Hematopoietic multipotent progenitor cell treated with erythropoietin and hydrocortisone succinate and interleukin-3 and kit ligand, for 17 days (in vitro differentiated cells): ENCODE measurements at places on chromosomes 16 and 17.

DNA sequence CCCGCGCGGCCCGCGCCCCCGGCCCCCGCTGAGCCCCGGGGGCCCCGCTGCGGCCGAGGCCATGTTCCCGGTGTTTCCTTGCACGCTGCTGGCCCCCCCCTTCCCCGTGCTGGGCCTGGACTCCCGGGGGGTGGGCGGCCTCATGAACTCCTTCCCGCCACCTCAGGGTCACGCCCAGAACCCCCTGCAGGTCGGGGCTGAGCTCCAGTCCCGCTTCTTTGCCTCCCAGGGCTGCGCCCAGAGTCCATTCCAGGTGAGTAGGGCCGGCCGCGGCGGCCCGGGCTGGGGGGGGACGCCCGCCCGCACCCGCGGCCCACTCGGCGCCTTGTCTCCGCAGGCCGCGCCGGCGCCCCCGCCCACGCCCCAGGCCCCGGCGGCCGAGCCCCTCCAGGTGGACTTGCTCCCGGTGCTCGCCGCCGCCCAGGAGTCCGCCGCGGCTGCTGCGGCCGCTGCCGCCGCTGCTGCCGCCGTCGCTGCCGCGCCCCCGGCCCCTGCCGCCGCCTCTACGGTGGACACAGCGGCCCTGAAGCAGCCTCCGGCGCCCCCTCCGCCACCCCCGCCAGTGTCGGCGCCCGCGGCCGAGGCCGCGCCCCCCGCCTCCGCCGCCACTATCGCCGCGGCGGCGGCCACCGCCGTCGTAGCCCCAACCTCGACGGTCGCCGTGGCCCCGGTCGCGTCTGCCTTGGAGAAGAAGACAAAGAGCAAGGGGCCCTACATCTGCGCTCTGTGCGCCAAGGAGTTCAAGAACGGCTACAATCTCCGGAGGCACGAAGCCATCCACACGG lies 504 bp downstream of the MAZ start:
- peak; percentile 53 for DNase-seq

DNA sequence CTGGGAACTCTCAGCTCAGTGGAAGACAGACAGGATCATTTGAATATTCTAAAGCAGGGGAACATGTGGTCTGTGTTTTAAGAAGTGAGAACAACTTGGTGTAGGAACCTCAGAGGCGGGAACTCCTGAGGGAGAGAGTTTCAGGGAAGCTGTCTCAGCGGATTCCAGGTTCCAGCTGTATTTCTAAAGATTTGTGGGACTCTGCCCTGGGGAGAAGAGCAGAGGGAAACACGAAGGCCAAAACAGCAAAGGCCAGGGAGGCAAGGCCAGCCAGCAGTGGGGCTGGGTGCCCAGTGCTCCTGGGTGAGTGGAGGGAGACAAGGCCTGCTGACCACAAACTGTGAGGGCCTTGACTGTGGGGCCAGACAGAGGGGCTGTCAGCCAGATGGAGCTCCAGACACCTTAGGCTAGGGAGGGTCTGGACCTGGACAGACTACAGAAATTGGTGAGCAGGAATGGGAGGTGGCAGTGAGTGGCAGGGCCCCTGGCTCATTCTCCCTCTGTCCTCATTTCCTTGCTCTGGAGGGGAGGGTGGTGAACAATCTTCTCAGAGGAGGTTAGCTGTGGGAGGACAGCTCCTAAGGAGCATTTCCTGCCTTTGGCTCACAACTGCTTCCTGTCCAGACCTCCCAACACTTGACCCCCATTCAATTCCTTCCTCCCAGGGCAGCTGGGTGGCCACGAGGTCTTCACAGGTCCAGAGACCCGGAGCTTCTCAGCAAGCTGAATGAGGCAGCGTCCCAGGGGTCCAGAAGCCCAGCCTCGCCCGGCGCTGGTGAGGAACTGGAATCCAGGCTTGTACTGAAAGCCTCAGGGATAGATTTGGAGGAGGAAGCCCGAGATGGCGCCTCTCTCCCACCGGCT lies 21.0 kb upstream of the FZD2 start:
- DNase-seq, result no peak

DNA sequence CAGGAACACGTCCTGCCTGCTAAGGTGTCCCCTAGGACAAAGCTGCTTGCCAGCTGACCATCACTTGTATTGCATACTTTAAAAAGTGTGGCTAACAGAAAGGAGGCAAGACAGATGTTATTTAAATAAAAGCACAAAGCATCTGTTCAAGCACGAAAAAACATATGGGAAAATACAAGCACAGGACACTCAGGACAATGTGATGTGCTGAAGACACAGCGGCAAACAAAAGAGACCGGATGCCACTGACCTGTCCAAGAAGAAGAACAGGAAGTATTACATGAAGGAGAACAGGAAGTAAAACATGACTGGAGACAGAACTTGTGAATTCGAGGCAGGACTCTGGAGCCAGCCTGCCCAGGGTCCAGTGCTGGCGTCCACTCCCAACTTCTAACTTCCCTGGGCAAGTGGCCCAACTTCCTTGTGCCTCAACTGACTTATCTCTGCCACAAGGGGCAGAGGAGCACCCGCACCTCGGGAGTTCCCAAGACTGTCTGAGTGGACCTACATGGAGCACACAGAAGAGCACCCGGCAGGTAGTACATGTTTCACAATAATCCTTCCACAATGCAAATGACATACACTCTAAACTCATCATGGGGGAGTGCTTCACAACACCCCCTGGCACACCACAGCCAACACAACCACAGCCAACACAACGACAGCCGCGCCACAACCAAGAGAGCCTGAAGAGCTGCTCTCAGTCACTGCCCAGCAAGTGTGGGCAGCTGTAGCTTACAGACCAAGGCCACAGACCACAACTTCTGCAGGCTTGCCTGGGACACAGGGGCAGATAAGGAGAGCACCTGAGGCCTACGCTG lies 36.6 kb downstream of the ANKRD11 start:
- DNase-seq, result peak; percentile 45

DNA sequence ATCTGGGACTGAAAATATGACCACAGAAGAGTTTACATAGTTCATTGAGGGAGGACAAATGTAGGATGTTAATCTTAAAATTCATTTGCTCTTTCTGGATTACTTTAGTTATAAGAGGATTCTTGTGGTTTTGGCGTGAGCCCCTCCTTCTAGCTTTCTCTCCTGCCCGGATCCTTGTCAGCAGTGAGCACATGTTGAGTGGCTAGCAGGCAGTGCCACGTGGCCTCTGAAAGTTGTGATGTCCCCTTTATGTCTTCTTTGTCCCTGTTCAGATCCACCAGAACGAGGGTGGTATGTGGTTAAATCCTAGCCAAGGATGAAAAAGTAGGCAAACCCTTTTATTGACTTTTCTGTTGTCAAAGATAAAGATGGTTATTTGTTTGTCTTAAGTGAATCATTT lies 83.8 kb downstream of the GNAO1 start:
- no peak for DNase-seq

DNA sequence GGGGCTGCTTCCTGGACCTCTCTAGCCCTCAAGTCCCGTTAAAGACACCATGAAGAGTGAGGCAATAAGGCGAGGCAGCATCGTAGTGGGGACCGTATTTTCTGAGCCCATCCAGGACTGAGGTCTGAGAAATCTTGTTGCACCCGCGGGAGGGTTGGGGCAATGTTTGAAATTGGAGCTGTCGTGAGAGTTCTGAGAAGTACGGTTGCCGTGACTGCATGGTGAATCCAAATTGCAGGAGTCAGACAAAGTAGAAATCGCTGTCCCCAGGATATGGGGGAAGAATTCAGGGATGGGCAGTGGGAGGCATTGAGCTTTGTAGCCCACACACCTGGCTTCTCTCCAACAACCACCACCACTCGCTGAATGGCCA lies 42.0 kb upstream of the RPL38 start:
- DNase-seq, result no peak
